Caki2 (cell line): ENCODE measurements at places on chromosomes 13 and 19.
A peak's percentile ranks its signal among the peaks of the same experiment; 100 is the strongest.

DNA sequence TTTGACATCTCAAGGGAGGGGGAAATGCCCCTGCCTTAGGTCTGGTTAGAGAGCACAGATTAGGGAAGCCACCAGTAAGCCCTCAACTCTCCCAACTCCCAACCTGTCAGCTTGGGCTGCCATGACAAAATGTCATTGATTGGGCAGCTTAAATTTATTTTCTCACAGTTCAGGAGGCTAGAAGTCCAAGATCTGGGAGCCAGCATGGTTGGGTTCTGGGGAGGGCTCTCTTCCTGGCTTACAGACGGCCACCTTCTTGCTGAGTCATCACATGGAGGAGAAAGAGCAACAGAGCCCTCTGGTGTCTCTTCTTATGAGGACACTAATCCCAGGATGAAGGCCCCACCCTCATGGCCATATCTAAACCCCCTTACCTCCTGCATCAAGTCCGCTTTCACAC is 24.2 kb downstream of the C19orf12 start:
- peak; percentile 59 for DNase-seq

DNA sequence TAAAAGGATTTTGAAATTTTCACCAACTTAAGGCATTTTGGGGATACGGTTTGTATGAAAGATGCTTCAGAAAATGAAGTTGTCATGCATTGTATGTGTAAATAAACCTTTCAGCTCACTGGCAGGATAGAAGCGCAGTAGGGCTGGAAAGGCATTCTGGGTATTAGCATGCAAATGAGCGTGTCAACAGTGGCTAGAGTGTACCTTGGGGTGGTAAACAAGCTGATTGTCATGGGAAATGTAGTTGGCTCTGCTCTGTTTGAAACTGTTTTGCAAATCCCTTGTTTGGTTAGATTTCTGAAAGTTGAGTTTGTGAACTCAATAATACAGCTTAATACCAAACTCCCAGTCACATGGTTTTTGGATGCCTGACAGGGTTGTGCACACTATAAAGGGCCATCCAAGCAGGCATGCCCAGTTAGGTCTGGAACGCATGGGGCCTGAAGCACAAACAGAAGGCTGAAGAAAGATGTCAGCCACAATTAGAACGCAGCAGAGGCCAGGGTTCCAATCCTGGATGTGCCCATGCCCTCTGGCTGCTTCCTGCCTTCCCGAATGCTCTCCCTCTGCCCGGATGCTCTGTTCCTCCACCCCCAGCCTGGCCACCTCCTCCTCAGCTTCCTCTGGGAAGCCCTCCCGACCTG is 14.6 kb downstream of the GSX1 start:
- DNase-seq: no peak

- DNase-seq: no peak
These were observed 91.1 kb upstream of the SOX1 start for GRCh38 chr13:111975539-111976473.

DNA sequence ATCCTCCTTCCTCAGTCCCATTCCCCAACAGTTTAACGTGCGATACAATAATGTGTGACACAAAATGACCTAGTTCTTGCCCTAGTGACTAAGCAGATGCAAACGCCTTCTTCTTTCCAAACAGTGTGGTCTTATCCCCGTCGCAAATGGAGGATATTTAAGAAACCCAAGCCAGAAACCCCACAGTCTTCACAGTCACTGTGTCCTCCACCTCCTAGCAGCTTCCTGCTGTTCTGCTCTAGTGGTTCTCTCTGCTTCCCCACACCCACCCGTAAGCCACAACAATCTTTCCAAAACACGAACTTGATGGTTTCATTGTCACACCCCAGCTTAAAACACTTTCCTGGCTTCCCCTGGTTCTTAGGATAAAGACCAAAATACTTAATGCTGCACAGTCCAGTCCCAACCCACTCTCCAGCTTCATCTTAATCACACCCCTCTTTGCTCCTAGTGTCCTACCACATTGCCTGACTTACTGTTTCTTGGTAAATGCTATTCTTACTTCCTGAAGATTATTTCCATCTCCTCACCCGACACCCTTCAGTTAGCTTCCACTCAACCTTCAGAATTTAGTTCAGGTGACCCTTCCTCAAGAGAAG is 32.3 kb downstream of the ITM2B start:
- no peak for DNase-seq

DNA sequence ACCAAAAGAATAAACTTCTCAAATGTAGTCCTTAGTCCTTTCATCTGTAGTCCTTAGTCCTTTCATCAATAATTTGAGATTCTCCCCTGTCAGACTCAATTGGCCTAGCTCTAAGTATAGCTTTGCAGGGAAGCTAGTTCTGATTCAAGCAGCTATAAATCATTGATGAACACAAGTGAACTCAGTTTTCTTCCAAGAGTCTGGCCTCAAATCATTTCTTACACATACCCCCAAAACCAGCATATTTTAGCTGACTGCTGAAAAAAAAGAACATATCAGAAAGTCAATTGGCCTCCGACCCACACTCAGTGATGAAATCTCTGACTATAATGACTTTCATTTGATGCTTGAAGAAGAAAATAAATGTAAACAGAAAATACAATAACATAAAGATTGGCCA is 64.9 kb downstream of the TNFSF11 start:
- no peak for DNase-seq

DNA sequence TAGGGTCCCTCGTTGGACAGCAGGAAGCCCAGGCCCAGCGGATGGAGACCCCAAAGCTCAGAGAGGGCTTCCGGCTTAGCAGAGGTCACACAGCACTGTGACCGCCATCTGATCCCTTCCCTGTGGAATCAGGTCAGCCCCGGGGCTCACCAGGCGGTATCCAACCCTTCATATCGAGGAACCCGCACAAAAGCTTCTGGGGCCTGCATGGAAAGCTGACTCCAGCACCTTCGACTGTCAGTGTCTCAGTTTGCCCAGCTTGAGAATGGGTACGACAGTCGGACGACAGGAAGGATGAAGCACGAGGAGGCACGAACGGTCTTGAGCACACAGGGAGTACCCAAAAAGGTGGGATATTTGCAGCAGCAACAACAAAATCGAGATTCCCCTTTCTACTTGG is 2.6 kb downstream of the TLE5 start:
- no peak for DNase-seq

DNA sequence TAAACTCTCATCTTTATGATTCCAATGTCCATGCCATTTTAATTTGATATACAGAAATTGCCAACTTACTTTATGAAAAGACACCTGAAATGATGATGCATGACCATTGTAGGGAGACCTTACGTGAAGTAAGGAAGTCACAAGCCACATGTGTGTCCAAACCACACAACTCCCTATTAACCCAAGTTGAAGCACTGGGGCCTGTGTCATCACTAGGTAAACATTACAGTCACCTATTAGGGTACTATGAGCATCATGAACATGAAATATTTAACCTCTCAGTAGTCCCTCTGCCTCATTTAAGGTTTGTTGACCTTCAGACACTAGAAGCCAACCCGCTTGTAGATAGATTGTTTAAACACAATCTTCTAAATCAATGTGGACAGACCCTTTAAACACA is 576.9 kb downstream of the IRS2 start:
- no peak for DNase-seq

DNA sequence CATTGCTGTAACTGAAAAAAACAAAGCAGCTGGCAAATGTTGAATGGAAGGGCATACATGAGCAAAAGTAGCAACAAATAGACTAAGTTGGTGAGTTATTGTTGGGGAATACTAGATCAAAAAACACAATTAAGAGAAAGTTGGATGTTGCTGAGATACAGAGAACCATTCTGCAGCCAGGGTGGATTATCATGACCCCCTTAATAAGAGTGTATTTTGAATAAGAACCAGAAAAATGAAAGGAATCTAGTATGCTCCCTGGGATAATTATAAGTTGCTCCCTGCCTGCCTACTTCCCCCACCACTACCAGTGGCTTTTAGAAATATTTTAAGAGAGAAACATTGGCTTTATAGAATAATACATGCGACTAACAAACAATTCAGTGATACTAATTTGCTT is 14.5 kb upstream of the TRPC4 start:
- DNase-seq: no peak

GRCh38 chr13:100483841-100484381 is 104.7 kb downstream of the GGACT start:
- DNase-seq: no peak

GRCh38 chr13:35917252-35917941 is 213.8 kb downstream of the DCLK1 start:
- DNase-seq: no peak

DNA sequence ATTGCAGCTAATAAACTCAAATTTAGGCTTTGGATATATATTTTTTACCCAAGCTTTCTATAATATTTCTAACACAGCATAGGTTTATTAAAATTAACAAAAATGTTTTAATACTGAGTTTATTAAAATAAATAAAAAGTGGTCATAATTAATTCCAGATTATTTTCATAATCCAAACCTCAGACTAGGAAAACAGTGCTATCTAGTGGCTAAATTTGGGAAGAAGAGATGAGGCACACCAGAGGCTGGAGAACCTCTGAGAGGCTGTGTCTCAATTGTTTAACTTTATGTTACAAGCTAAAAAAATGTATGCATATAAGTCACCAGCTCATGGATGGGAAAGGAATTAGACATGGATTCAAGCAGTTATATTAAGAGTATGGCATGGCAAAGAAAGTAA is 392.5 kb downstream of the DIAPH3 start:
- DNase-seq: no peak

DNA sequence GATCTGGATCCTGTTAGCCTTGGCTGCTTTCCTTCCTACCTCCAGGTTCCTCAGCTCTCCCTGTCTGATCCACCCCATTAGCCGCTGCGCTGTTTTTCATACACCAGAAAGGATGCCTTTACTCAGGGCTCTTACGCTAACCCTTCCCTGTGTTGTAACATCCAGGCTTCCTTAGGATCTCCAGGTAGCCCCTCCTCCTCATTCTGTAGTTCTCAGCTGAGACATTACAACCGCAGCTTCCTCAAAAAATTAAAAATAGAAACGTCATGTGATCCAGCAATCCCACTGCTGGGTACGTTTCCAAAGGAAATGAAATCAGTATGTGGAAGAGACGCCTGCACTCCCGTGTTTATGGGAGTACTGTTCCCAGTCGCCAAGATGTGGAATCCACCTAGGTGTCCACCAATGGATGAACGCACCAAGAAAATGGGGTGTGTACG is 18.4 kb upstream of the MYADM start:
- no peak for DNase-seq

- no peak for DNase-seq
These were observed 31.7 kb downstream of the RASA3 start for GRCh38 chr13:114100446-114101357.

GRCh38 chr13:39578821-39579291 is 24.1 kb downstream of the LHFPL6 start:
- no peak for DNase-seq

DNA sequence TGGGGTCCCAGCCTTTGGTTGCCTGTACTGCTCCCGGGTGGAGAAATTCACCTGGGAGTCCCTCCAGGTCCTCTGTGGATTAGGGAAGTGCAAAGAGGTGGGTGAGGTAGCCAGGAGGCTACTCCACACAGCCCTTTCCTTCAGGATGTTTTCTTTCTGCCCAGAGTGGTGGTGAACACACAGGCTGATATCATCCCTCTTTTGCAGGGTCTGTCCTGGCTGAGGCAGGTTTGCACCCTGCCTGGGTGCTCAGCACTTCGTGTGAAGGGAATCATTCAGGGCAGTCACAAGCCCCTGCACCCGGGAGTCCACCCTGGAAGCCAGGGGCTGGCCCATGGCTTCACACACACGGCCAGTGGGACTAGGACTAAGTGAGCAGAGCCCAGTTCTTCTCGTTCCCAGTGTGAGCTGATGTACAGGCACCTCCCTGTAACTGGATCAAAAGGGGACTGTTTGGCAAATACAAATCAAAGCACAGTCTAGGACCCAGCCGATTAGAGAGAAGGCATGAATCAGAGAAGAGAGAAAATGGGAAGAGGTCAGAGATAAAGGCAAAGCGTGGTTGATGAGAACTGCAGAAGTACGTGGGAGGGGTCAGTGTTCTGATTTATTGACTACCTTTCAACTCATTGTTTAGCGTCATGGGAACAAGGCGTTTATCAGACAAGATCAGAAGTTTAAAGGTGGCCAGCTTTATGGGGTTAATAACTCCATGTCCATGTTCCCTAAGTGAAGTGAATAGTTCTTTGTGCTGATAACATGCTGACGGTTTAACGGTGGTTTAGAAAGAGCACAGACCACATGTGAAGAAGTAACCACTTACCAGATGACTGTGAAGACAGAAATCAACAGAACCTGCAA is 30.4 kb upstream of the SPATA13 start:
- DNase-seq: no peak

GRCh38 chr19:50844296-50844935 is 10.3 kb upstream of the KLK3 start:
- DNase-seq: no peak

DNA sequence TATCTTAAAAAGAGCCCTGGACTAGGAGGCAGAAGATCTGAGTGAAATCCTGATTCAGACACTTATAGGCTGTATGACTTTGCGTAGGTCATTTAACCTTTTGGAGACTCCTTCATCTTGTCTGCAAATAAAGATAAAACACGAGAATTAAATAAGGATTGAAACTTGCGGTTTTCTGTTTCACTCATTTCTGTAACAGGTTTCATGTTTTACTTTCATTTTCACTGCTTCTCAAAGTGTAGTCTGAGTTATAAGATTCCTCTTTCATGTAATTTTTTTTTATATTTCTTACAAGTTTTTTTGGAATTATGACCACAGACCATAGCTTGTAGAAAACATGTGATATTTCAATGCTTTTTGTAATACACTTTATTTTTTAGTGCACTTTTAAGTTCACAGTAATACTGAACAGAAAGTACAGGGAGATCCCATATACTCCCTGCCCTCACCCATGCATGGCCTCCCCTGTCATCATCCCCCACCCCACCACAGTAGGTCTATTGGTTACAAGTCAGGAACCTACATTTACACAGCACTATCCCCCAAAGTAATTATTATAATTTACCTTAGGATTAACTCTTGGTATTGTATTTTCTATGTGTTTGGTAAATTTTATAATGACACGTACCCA is 174.6 kb downstream of the ITGBL1 start:
- peak; percentile 16 for DNase-seq

- DNase-seq: peak; percentile 58
These were observed 27.7 kb downstream of the MEIS3 start for GRCh38 chr19:47391510-47392223.

- DNase-seq: no peak
These were observed 69.9 kb downstream of the RUBCNL start for GRCh38 chr13:46317120-46317519.

- DNase-seq: peak; percentile 46
These were observed 931 bp downstream of the USP12 start for GRCh38 chr13:27170516-27171243.

- DNase-seq: peak; percentile 94
These were observed 332.2 kb upstream of the SGCG start for GRCh38 chr13:22848539-22849052.
